ENCODE measurements at places on chromosomes 3 and 15.
A peak's percentile ranks its signal among the peaks of the same experiment; 100 is the strongest.

DNA sequence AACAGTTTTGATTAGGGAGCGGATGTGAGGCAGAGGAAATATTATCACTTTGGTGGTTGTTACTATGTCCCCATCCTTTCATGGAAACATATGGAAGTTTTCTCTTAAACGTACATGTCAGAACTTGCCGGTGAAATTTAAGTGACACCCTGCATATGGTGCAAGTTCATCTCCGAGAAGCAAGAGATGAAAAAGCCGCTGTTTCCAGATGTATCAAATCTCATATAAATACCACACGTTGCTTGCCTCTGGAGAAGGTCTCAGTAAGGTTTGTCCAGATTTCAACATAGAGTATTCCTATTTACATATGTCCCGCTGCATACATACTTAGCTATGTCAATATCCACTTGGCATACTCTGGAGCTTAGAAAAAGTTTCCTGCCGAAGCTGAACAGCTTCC, 172.2 kb upstream of the ICE2 start:
- DNase-seq, result peak; percentile 97

GRCh38 chr15:70281811-70282307, 184.1 kb upstream of the TLE3 start:
- DNase-seq, result peak; percentile 26

- no peak for DNase-seq
Measured at GRCh38 chr3:96039632-96040031, 774.8 kb upstream of the EPHA6 start.

DNA sequence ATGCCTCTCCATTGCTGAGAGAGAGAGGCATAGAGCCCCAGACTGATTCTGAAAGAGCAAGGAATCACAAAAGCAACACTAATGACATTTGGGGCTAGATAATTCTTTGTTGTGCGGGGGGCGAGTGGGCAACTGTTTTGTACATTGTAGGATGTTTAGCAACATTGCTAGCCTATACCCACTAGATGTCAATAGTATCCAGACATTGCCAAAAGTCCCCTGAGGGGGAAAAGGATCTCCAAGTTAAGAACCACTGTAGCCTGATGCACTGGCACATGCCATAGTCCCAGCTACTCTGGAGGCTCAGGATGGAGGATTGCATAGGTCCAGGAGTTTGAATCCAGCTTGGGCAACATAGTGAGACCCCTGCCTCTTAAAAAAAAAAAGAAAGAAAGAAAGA, 22.8 kb upstream of the GOLM2 start:
- no peak for DNase-seq

- DNase-seq, result no peak
Measured at GRCh38 chr3:45362758-45363157, 25.6 kb upstream of the LARS2 start.

GRCh38 chr15:60539016-60539415, 60.1 kb upstream of the ICE2 start:
- DNase-seq, result no peak

GRCh38 chr3:40070816-40071215, 238.7 kb upstream of the EIF1B start:
- DNase-seq, result no peak

DNA sequence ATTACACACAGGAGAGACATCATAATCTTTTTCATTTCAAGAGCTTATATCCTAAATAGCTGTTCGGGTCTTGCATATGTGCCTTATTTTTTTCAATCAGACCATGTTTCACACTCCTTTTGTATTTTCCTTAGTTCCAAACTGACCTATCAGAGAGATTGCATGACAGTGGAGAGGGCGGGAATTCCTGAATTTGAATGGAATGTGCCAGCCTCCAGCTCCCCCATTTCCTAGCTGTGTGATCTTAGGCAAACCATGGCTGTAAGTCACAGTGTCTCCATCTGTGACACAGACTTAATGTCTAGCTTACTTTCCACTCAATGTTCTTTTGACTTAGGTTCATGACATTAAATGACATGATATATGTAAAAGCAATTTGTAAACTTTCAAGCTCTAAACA, 62.0 kb upstream of the CSTA start:
- DNase-seq, result no peak

Measured in NCI-H2171 treated with DMSO at 0.1 percent for 48 hours (cell line).